Upper lobe of right lung (tissue), 1 donor: ENCODE measurements at places on chromosomes 6 and 20.

- H3K27me3 ChIP-seq, result no peaks in the 10 kb centered on the region
- no peak overlapping the region for H3K27ac ChIP-seq
- no peak for DNase-seq
- H3K36me3 ChIP-seq, result no peaks in the 10 kb centered on the region
Observed at GRCh38 chr6:56079751-56080540, 167.4 kb downstream of the COL21A1 start.

GRCh38 chr6:110331390-110331789 lies 26.8 kb downstream of the METTL24 start:
- peaks cover 6% of the 10 kb centered on the region for H3K4me1 ChIP-seq
- H3K27me3 ChIP-seq, result no peaks in the 10 kb centered on the region
- H3K27ac ChIP-seq, result no peak overlapping the region
- no peak for DNase-seq

DNA sequence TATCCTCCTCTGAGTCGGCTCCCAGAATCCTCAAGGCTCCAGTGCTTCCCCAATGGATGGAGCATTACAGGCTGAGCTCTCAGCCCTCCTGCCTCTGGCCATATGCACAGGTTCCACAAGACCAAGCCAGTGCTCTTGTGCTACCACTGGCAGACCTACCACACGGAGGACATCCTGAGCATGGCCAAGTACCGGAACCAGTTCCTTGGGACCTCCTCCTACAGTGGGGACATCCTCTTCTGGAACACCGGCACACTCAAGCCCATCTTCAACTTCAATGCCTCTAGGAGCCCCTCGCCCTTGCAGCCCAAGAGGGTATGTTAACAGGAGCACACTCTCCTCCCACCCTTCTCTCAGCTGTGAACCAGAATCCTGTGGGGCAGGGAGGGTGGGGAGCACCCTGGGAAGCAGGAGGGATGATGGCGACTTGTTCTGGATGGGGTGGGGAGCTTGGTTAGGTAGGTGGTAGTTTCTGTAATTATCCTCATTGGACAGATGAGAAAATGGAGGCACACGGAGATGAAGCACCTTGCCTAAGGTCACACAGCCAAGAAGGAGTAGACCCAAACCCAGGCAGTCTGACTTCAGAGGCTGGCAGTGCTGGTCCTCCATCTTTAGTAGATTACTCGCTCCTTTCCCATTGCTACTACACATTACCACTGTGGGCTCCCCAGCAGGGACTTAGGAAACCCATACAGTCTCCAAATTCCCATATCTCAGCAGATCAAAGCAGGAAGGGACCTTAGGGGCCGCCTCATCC lies 58.6 kb downstream of the EFCAB8 start:
- DNase-seq, result no peak
- no peaks in the 10 kb centered on the region for H3K36me3 ChIP-seq
- H3K27me3 ChIP-seq, result no peaks in the 10 kb centered on the region
- no peak overlapping the region for H3K4me3 ChIP-seq
- H3K4me1 ChIP-seq, result no peaks in the 10 kb centered on the region
- H3K27ac ChIP-seq, result no peak overlapping the region

DNA sequence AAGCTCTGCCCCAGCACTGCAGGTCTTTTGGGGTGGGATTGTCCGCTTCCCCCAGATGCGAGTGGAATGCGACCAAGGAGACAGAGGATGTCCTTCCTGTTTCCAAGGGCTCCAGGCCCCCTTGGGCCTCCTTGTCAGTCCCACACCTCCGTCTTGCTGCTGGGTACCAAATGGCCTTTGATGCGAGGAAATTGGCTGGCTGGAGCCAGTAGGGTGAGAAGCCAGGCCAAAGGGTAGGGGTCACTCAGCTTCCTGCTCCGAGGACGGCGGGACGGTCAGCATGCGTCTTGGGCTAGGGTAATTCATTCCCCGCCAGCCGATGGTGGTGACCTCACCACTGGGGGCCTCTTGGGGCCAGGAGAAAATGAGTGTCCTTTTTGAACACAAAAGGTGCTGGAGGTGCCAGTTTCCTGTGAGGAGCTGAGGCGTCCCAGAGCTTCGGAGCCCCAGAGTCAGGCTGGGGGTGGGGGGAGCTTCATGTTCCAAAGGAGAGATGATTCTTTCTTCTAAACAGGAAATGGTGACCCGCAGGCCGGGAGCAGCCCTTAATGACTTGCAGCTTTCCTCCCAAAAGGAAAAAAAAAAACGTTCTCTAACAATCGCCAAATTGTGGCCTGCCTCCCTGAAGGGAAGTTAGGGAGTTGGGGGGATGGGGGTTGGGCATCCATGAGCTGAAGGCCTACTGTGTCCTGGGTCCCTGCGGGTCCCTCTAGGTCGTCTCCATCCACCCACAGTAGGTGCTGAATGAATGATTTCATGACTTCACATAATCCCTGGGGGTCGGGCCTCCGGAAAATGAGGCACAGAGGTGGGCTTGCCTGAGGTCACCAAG lies 6.7 kb downstream of the SNAI1 start:
- H3K36me3 ChIP-seq, result peaks cover 4% of the 10 kb centered on the region
- H3K4me1 ChIP-seq, result peaks cover 39% of the 10 kb centered on the region
- H3K27me3 ChIP-seq, result no peaks in the 10 kb centered on the region
- no peak for DNase-seq

DNA sequence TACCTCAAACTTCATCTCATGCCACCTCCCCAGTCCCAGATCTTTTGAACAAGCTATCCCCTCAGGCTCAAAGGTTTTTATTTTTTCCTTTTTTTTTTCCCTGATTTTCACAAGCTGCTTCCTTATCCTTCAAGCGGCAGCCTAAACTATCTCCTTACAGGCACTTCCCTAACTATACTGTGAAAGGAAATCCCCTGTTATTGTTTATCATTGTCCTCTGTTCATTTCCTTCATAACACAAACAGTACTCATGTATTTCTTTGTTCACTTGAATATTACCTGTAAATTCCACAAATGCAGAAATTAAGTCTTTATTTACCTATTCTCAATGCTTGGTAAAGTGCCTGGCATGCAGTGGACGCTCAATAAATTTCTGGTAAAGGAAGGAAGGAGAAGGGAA lies 48.9 kb downstream of the ME1 start:
- no peak overlapping the region for H3K4me3 ChIP-seq
- no peak overlapping the region for H3K27ac ChIP-seq
- H3K27me3 ChIP-seq, result no peaks in the 10 kb centered on the region
- H3K36me3 ChIP-seq, result no peaks in the 10 kb centered on the region

GRCh38 chr20:11001764-11002540 lies 328.2 kb upstream of the JAG1 start:
- no peaks in the 10 kb centered on the region for H3K36me3 ChIP-seq
- H3K27me3 ChIP-seq, result no peaks in the 10 kb centered on the region
- no peak for DNase-seq
- H3K27ac ChIP-seq, result peak overlapping the region; percentile 6

GRCh38 chr20:23667666-23668065 lies 21.2 kb downstream of the CST4 start:
- H3K27me3 ChIP-seq, result no peaks in the 10 kb centered on the region
- no peaks in the 10 kb centered on the region for H3K36me3 ChIP-seq
- no peak overlapping the region for H3K27ac ChIP-seq
- H3K4me1 ChIP-seq, result no peaks in the 10 kb centered on the region
- DNase-seq, result no peak
- H3K4me3 ChIP-seq, result no peak overlapping the region

DNA sequence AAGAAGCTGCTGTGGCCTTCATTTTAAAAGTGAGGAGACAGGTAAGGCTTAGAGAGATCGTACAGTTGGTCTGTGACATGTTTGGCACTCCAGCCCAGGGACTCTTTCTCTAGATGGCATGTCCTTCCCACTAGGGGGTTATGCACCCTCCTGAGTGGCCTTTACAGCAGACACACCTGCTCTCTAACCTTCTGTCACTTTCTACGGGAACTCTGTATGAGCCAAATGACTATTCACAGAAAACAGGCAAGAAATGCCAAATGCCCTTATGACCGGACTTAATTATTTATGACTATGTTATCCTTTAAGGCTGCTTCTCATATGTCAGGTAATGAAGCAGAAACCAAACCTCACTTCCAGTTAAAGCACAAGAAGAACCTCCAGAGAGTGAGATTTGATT lies 91.2 kb downstream of the MAP3K5 start:
- no peak overlapping the region for H3K27ac ChIP-seq
- no peak overlapping the region for H3K4me3 ChIP-seq
- DNase-seq, result no peak
- H3K4me1 ChIP-seq, result no peaks in the 10 kb centered on the region
- H3K36me3 ChIP-seq, result peaks cover 12% of the 10 kb centered on the region

GRCh38 chr20:22241609-22242008 lies 342.8 kb downstream of the FOXA2 start:
- H3K36me3 ChIP-seq, result no peaks in the 10 kb centered on the region
- H3K27me3 ChIP-seq, result no peaks in the 10 kb centered on the region
- DNase-seq, result no peak
- H3K27ac ChIP-seq, result no peak overlapping the region

- H3K4me3 ChIP-seq, result no peak overlapping the region
- DNase-seq, result no peak
- no peaks in the 10 kb centered on the region for H3K36me3 ChIP-seq
- no peaks in the 10 kb centered on the region for H3K4me1 ChIP-seq
Observed at GRCh38 chr20:12970372-12970821, 38.4 kb upstream of the SPTLC3 start.

GRCh38 chr6:69305456-69305855 lies 491.4 kb downstream of the LMBRD1 start:
- H3K27me3 ChIP-seq, result no peaks in the 10 kb centered on the region
- H3K4me3 ChIP-seq, result no peak overlapping the region
- no peaks in the 10 kb centered on the region for H3K4me1 ChIP-seq
- DNase-seq, result no peak
- no peak overlapping the region for H3K27ac ChIP-seq

DNA sequence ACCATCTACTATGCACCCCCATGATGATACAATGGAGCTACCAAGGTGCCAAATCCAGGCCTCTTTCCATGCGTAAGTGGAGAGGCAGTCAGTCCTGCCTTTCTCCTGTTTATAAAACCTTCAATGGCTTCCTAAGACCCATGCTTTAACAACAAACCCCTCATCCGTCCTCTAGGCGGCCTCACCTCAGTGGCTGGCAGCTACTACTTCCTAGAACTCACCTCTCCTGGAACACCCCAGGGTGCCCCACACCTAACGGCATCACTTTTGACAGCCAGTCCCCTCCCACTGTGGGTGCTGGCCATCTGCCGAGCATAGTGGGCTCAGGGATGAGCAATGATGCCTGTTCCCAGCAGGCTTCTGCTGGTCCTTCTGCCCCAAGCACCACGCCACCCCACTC lies 80.0 kb upstream of the TAB2 start:
- H3K4me1 ChIP-seq, result peaks cover 8% of the 10 kb centered on the region
- no peaks in the 10 kb centered on the region for H3K36me3 ChIP-seq
- no peak for DNase-seq

DNA sequence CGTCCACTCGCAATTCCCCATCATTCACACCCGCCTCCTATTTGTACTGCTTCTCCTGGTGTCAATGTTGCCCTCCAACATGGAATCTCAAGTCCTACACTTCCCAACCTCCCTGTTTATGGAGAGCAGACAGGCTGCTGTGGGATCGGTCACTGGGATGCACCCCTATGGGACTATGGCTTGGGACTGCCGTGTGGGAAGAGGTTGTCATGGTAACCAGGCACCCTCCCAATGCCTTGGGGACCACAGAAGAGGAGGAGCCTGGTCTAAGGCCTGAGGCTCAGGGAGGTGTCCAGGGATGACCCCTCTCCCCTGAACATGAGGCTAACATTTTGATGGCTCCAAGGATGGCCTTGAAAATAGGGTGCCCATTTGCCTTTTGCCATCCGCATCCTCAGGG lies 116.6 kb upstream of the CST7 start:
- no peak overlapping the region for H3K4me3 ChIP-seq
- H3K27me3 ChIP-seq, result no peaks in the 10 kb centered on the region
- no peak for DNase-seq
- no peaks in the 10 kb centered on the region for H3K4me1 ChIP-seq

DNA sequence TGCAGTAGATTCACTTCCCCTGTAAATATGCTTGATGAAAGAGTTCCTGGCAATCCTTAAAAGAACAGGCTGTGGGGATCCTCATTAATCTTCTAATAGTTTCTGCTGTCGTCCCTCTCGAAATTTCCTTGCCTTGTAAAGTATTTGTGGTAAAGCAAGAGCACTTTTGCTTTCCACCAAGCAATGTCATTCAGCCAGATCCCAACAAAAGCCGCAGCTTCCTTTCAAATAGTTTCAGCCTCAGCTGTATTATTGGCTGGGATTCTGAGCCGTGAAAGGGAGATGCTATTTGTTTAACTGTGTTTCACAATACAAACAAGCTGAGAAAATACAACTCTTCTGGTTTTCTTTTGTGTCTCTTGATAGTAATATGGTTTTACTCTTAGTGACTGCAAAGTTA lies 48.9 kb upstream of the EPHA7 start:
- H3K27me3 ChIP-seq, result no peaks in the 10 kb centered on the region
- DNase-seq, result no peak
- H3K4me3 ChIP-seq, result no peak overlapping the region
- no peaks in the 10 kb centered on the region for H3K36me3 ChIP-seq

DNA sequence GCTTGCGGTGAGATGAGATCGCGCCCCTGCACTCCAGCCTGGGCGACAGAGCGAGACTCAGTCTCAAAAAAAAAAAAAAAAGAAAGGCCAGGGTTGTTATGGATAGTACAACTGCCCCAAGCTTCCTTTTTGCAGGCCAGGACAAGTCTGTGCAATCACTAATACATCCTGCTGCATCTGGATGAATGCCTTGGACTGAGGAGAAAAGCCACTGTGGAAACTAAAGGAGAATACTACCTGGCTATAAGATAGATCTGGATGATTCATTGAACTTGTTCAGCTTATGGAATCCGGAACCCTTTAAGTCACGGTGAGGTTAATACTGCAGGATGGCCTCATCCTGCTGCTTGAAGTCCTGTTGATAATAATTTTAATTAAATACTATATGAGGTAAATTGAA lies 278.2 kb downstream of the TFAP2A start:
- no peak for DNase-seq
- no peak overlapping the region for H3K27ac ChIP-seq
- no peak overlapping the region for H3K4me3 ChIP-seq
- no peaks in the 10 kb centered on the region for H3K36me3 ChIP-seq
- H3K27me3 ChIP-seq, result no peaks in the 10 kb centered on the region

DNA sequence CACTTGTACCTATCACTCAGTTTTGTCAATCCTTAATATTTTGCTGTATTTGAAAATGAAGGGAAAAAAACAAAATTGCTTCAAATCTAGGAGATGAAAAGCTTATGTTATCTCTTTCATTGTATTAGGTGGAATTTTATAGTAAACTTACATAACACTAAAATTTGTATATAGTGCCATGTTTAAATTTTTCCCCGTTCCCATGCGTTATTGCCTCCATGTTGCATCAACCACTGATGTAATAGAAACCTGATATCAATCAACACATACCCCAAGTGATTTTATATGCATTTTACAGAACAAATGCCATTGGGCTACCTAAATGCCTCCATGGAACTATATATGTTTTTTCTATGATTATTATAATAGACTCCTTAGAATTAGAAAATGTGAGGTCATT lies 14.8 kb upstream of the TREM2 start:
- H3K27ac ChIP-seq, result no peak overlapping the region
- H3K4me1 ChIP-seq, result no peaks in the 10 kb centered on the region
- H3K27me3 ChIP-seq, result peaks cover 9% of the 10 kb centered on the region
- H3K36me3 ChIP-seq, result no peaks in the 10 kb centered on the region
- H3K4me3 ChIP-seq, result no peak overlapping the region
- no peak for DNase-seq
